ENCODE measurements at places on chromosomes 7 and 10. TPM values are rescaled to one million over a fixed set of nuclear protein-coding genes. Genes with fewer than 3 reads are reported as not detected.

The TBX20 gene
- not detected for total RNA-seq

The BMPER gene
- total RNA-seq: not detected

The KCP gene
- total RNA-seq: 0.61 TPM

The RARRES2 gene
- not detected for total RNA-seq

The EVX1 gene
- total RNA-seq: not detected

The UTF1 gene
- not detected for total RNA-seq

The MYH16 gene
- not detected for total RNA-seq

The OR2AE1 gene
- not detected for total RNA-seq

The GIMAP2 gene
- total RNA-seq: 32.1 TPM

The FXYD4 gene
- not detected for total RNA-seq

The C7orf57 gene
- 2.0 TPM for total RNA-seq

The TMEM168 gene
- 15.0 TPM for total RNA-seq

The TSPAN33 gene
- total RNA-seq: 17.7 TPM

The PRLHR gene
- not detected for total RNA-seq

The THSD7A gene
- not detected for total RNA-seq

The RADIL gene
- 0.29 TPM for total RNA-seq

The ADRA2A gene
- not detected for total RNA-seq

The RAPGEF5 gene
- 0.80 TPM for total RNA-seq

The FKBP6 gene
- not detected for total RNA-seq

The INMT gene
- not detected for total RNA-seq

The KLF14 gene
- not detected for total RNA-seq

The SLC18A2 gene
- total RNA-seq: 0.04 TPM

The OR2A1 gene
- total RNA-seq: not detected

The PHYHIPL gene
- not detected for total RNA-seq

The SPDYE5 gene
- total RNA-seq: not detected

The ENTPD1 gene
- total RNA-seq: 9.7 TPM

The EPHB6 gene
- 5.4 TPM for total RNA-seq

The ACTL6B gene
- total RNA-seq: not detected

The ZNF316 gene
- total RNA-seq: 20.3 TPM

The LRRC27 gene
- 2.4 TPM for total RNA-seq

The SLC13A1 gene
- not detected for total RNA-seq

The CEP41 gene
- 21.6 TPM for total RNA-seq

The SLC26A5 gene
- total RNA-seq: not detected

The GPR158 gene
- not detected for total RNA-seq

The CLCN1 gene
- not detected for total RNA-seq

The AFAP1L2 gene
- 3.2 TPM for total RNA-seq

The BLOC1S2 gene
- total RNA-seq: 64.4 TPM

The CDC14C gene
- total RNA-seq: not detected

The SYT15B gene
- 0.15 TPM for total RNA-seq

The TMUB1 gene
- total RNA-seq: 77.4 TPM

Measured in activated CD8-positive, alpha-beta memory T cell treated with anti-CD3 and anti-CD28 coated beads for 36 hours (primary cell).